ENCODE measurements at places on chromosomes 2 and 18. TPM values are rescaled to one million over a fixed set of nuclear protein-coding genes. Genes with fewer than 3 reads are reported as not detected.

DNA sequence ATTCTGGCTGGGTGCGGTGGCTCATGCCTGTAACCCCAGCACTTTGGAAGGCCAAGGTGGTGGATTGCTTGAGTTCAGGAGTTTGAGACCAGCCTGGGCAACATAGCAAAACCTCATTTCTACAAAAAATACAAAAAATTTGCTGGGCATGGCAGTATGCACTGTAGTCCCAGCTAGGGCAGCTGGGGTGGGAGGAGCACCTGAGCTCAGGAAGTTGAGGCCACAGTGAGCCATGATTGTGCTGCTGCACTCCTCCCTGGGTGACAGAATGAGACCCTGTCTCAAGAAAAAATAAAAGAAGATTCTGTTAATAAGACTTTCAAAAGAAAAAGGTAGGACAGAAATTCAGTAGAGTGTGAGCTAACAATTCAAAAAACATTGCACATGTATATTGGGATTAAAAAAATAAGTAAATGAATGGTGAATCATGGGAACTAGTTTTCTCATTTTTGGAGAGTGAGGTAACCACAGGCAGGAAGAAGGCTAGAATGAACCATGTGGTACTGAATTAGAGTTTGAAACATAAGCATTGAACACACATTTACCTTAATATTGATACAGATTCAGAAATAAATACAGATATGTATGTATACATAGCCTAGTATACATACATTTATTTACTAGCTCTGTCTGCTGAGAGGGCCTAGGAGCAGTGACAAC is 53.5 kb downstream of the NCOA1 start:
- no peaks in the 10 kb centered on the region for H3K4me1 ChIP-seq
- no peak for DNase-seq
- no peaks in the 10 kb centered on the region for H3K36me3 ChIP-seq
- H3K27me3 ChIP-seq = no peaks in the 10 kb centered on the region
- no peak overlapping the region for H3K4me3 ChIP-seq

DNA sequence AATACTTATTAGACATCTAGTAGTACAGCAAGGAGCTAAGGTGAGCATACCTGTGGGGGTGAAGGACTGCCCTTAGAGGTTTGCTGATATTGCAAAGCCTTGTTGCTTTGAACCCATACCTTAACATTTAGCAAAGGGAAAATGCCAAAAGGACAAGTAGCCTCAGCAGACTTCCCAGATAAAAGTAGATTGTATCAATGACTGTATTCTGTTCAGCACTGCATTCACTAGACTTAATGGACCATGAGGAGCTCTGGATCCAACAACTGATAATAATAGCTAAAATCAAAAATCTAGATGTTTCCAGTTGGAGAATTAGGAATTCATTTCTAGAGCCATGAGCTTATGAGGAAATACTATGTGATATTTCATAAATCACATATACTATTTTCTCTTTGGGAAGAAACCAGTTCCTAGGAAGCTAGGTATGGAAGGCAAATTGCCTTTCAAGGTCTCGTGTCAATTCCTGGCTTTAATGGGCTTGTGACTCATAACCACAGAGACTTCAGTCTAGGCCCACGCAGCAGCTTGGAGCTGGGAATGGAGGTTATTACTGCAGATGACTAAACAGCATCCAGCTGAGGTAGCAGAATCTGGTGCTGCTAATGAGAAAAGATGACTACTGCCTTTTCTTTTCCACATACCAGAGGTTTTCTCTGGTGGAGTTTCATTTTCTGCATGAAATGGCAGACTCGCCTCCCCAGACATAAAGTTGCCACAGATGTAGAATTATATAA is 191.2 kb upstream of the NABP1 start:
- no peak overlapping the region for H3K4me3 ChIP-seq
- no peaks in the 10 kb centered on the region for H3K27me3 ChIP-seq
- no peaks in the 10 kb centered on the region for H3K36me3 ChIP-seq

Gene SIGLEC15
- polyA plus RNA-seq = 2.0 TPM

GRCh38 chr2:232368311-232368731 is 10.2 kb upstream of the ALPP start:
- H3K36me3 ChIP-seq = no peaks in the 10 kb centered on the region
- no peaks in the 10 kb centered on the region for H3K27me3 ChIP-seq
- no peak for DNase-seq
- H3K27ac ChIP-seq = no peak overlapping the region

Gene PLB1
- polyA plus RNA-seq = 3.2 TPM

- H3K4me3 ChIP-seq = no peak overlapping the region
- H3K4me1 ChIP-seq = no peaks in the 10 kb centered on the region
- H3K27ac ChIP-seq = no peak overlapping the region
- DNase-seq = no peak
Observed at GRCh38 chr2:27058210-27058609, 6.7 kb downstream of the AGBL5 start.

- peaks cover 8% of the 10 kb centered on the region for H3K4me1 ChIP-seq
- H3K36me3 ChIP-seq = no peaks in the 10 kb centered on the region
- no peak overlapping the region for H3K4me3 ChIP-seq
- no peak for DNase-seq
Observed at GRCh38 chr2:37349231-37349860, 4.9 kb downstream of the QPCT start.

DNA sequence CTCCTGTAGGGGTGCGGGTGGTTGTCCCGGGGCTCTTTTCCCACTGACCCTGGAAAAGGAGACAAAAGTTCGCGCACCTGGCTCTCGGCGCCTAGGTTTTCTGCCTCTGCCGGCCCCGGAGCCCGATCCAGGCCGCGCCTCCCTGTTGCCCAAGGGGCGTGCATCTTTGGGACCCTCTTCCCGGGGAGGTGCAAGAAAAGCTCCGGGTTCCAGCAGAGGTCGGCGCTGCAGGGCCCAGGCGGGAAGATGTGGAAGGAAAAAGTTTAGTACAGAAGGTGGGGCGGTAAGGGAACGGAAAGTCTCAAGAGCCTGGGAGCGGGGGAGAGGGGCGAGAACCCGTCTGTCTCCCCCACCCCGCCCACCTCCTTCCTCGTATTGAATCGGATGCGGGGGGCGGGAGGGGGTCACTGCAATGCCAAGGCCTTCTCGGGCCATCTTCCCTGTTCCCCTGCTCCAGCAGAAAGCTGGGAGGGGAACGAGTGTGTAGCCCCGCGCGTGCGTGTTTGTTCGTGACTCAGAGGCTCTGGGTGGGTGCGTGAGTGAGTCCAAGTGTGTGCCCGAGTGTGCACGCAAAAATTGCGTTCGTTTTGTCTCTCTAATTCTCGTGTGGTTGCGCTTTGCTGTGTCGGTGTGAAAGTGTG is 6.3 kb upstream of the EN1 start:
- no peak overlapping the region for H3K27ac ChIP-seq
- no peaks in the 10 kb centered on the region for H3K4me1 ChIP-seq
- peaks cover 100% of the 10 kb centered on the region for H3K27me3 ChIP-seq

DNA sequence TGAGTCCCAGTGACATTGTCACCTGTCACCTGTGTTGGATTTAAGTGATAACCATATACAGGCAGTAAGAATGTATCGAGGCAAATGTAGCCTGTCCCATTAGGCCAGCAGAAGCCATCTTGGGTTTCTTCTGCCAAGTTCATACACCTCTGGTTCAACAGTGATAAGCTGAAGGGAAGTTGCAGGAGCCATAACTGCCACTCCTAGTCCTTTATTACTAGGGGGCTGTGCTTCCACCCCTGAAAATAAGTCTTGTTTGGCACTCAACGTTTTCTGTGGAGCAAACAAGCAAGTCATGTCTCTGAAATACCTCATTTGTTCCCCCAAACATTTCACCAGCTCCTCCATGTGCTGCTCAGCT is 58.1 kb upstream of the ALPP start:
- H3K27ac ChIP-seq = no peak overlapping the region
- no peaks in the 10 kb centered on the region for H3K27me3 ChIP-seq
- peaks cover 3% of the 10 kb centered on the region for H3K36me3 ChIP-seq
- no peaks in the 10 kb centered on the region for H3K4me1 ChIP-seq
- no peak for DNase-seq

Data from large intestine (tissue), 12 donors.